ENCODE measurements at places on chromosomes 6 and 20. TPM values are rescaled to one million over a fixed set of nuclear protein-coding genes. Genes with fewer than 3 reads are reported as not detected.

CAP2 gene
- not detected for total RNA-seq

DNA sequence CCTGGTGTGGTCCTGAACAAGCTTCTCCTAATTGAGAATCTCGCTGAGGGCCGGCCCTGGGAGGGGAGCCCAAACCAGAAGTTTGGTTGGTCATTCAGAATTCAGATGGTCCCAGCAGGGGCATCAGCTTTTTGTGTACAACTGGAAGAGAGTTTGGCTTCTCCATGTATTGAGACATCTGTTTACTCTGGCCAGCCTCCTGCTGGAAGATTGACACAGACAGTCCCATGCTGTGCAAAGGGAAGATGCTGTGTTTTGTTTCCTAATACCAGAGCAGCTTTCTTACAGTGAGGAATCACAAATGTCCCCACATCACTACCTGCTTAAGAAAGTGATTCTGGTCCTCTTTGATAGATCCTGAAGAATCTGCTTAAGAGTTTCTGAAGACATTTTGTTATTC, 97.8 kb downstream of the PLEKHG1 start:
- DNase-seq: no peak

SLC13A3 gene
- total RNA-seq: not detected

TP53INP2 gene
- total RNA-seq: 1.9 TPM

SLC35D3 gene
- not detected for total RNA-seq

- no peak for DNase-seq
Measured at GRCh38 chr6:62174548-62174947, 111.5 kb downstream of the KHDRBS2 start.

DNA sequence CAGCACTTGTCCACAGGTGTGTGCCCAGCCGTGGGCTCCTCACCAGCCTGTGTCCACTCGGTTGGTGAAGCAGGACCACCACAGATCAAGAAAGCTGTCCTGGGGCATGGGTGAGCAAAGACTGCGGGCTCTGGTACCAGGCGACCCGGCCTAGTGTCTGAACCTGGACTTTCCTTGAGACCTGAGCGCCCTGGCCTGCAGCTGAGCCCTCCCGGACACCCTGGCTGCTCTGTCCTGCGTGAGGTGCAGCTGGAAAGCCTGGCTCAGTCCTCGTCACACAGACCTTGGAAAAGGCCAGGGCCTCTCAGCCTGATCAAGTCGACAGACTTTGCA, 201.2 kb upstream of the THBS2 start:
- DNase-seq: no peak

DNA sequence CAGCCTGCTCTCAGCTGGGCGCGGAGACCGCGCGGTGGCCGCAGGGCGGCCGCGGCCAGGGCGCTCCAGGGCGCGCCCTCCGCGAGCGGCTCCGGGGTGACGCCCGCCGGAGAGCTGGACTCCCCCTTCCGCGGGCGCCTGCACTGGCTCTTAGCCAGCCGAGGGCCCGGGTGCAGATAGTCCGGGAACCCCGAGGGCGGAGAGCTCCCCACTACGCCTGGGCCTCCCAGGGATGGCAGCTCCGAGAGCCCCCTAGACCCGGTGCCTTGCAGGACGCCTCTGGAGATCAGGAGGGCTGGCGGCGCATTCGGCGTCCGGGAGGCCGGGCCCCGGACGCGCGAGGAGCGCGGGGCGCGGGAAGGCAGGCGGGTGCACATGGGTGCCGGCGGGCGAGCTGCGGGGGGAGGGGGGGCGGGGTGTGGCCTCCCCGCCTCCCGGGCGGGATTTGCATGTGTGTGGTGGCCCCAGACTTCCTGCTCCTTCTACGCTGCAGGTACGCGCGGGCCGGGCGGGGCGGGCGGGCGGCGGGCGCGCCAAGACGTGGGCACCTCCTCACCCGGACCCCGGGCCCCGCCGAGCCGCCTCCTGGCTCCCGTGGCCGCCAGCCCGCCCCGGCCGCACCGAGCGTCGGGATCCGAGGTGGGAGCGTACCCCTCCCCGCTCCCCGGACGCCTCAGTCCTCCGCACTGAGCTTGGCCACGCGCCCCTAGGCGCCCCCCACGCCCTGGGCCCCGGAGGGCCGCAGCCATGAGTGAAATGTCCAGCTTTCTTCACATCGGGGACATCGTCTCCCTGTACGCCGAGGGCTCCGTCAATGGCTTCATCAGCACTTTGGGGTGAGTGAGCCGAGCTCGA, at the start of gene ITPR3:
Gene ITPR3, plus strand, starts transcription at position 467 of the 855 bp plus-strand sequence. Its CDS starts 281 bp downstream, at position 748.
- DNase-seq: peak; percentile 77

MOG gene
- not detected for total RNA-seq

Measured in activated naive CD4-positive, alpha-beta T cell treated with anti-CD3 and anti-CD28 coated beads for 36 hours (primary cell).